ENCODE measurements at places on chromosomes 12 and 14. TPM values are rescaled to one million over a fixed set of nuclear protein-coding genes. Genes with fewer than 3 reads are reported as not detected.
A peak's percentile ranks its signal among the peaks of the same experiment; 100 is the strongest.

DNA sequence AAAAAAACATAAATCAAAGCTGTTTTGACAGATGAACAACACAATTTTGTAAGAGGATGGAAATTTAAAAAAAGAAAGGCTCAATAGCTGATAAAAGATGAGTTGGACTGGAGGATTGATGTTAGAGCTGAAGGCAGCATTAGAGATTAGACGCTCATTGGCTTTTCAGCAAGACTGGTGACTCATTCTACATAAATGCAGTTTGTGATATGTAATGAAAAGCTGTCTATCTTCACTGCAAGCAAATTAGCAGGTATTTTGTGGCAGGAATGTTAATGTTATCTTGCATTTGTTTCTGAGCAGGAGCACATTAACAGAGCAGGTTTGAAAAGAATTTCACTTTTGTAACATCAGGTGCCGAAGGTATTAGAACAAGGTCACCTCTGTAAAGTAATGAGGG, 442.7 kb upstream of the NOVA1 start:
- H3K36me3 ChIP-seq, result no peaks in the 10 kb centered on the region
- no peaks in the 10 kb centered on the region for H3K27me3 ChIP-seq
- H3K4me3 ChIP-seq, result no peak overlapping the region
- H3K4me1 ChIP-seq, result peaks cover 16% of the 10 kb centered on the region
- peak overlapping the region; percentile 57 for H3K27ac ChIP-seq
- peak; percentile 16 for DNase-seq

The MGST1 gene
- total RNA-seq, result 122 TPM

DNA sequence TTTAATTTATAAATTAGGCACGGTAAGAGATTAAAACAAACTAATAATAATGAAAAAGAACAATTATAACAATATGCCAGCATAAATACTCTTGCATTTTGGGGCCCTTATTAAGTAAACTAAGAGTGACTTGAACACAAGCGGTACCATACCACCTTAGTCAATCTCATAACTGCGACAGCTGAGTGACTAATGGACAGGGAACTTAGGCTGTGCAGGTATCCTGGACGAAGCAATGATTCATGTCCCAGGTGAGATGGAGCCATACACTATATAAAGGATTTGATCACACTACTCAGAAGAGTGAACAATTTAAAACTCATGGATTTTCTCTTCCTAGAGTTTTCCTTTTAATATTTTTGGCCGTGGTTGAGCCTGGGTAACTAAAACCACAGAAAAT, 4.3 kb downstream of the KLRC4 start:
- H3K27me3 ChIP-seq, result no peaks in the 10 kb centered on the region
- no peaks in the 10 kb centered on the region for H3K36me3 ChIP-seq
- no peaks in the 10 kb centered on the region for H3K4me1 ChIP-seq

DNA sequence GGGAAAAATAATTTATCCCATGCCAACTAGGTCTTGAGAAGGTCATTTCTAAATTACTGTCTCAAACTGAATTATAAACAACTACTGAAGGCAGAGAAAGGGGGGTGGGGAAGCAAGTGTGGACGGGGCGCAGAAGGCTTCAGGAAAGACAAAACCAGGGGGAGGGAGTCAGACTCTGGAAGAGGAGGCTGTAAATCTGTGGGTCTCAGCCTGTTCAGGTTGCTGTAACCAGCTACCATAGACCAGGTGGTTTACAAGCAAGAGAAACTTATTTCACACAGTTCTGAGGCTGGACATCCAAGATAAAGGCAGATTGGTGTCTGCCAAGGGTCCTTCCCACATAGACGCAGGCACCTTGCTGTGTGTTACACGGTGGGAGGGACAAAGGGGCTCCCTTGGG, 39.9 kb upstream of the FZD10 start:
- H3K4me1 ChIP-seq, result no peaks in the 10 kb centered on the region
- DNase-seq, result no peak
- no peaks in the 10 kb centered on the region for H3K36me3 ChIP-seq
- H3K27ac ChIP-seq, result no peak overlapping the region
- H3K27me3 ChIP-seq, result no peaks in the 10 kb centered on the region
- no peak overlapping the region for H3K4me3 ChIP-seq

The MFAP5 gene
- 0.61 TPM for total RNA-seq

GRCh38 chr12:15558915-15559528, 230.2 kb downstream of the EPS8 start:
- H3K27me3 ChIP-seq, result no peaks in the 10 kb centered on the region
- H3K4me1 ChIP-seq, result no peaks in the 10 kb centered on the region
- H3K27ac ChIP-seq, result no peak overlapping the region
- no peaks in the 10 kb centered on the region for H3K36me3 ChIP-seq
- DNase-seq, result no peak

DNA sequence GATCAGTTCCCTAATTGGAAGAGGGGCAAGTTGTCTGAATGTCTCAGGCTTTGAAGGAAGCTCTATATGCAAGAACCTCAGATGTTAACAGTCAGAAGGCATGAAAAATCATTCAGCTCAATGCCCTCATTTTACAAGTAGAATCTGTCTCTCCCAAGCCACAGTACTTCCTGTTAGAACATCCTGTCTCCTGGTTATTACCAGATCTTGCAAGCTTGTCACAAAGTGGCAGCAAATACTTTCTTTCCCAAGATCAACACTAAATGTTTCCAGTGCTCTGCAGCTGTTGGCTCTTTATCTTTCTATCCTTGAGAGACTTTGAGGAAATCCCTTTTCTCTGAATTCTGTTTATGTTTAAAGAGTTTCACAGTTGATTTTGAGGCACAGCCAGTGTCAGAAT, 235.5 kb downstream of the AKAP6 start:
- no peak overlapping the region for H3K27ac ChIP-seq
- H3K4me3 ChIP-seq, result no peak overlapping the region
- H3K36me3 ChIP-seq, result no peaks in the 10 kb centered on the region
- peaks cover 11% of the 10 kb centered on the region for H3K4me1 ChIP-seq
- no peak for DNase-seq

The ENDOU gene
- 0.43 TPM for total RNA-seq

- no peak overlapping the region for H3K4me3 ChIP-seq
- H3K4me1 ChIP-seq, result no peaks in the 10 kb centered on the region
- H3K36me3 ChIP-seq, result no peaks in the 10 kb centered on the region
Measured at GRCh38 chr12:30928356-30929244, 2.1 kb downstream of the TSPAN11 start.

The NR1H4 gene
- not detected for total RNA-seq
